ENCODE measurements at places on chromosomes 11 and 22. TPM values are rescaled to one million over a fixed set of nuclear protein-coding genes. Genes with fewer than 3 reads are reported as not detected.

The FUT4 gene
- 13.9 TPM for total RNA-seq

The NOX4 gene
- total RNA-seq, result 12.7 TPM

The CASP5 gene
- 6.9 TPM for total RNA-seq

The INPP5J gene
- total RNA-seq, result 3.5 TPM

The APOA5 gene
- total RNA-seq, result 20.3 TPM

The OR8A1 gene
- total RNA-seq, result not detected

GRCh38 chr11:75441804-75442132, 8.8 kb upstream of the KLHL35 start:
- no peak for DNase-seq
- no peak overlapping the region for H3K27ac ChIP-seq
- no peak overlapping the region for H3K4me3 ChIP-seq

- H3K27me3 ChIP-seq, result no peaks in the 10 kb centered on the region
- H3K4me3 ChIP-seq, result no peak overlapping the region
- no peak for DNase-seq
- H3K4me1 ChIP-seq, result peaks cover 14% of the 10 kb centered on the region
Measured at GRCh38 chr11:130533113-130533798, 84.8 kb downstream of the ADAMTS15 start.

GRCh38 chr11:30992513-30992849, 377.1 kb downstream of the DCDC1 start:
- no peaks in the 10 kb centered on the region for H3K27me3 ChIP-seq
- DNase-seq, result peak; percentile 44
- no peak overlapping the region for H3K4me3 ChIP-seq
- H3K4me1 ChIP-seq, result peaks cover 5% of the 10 kb centered on the region

DNA sequence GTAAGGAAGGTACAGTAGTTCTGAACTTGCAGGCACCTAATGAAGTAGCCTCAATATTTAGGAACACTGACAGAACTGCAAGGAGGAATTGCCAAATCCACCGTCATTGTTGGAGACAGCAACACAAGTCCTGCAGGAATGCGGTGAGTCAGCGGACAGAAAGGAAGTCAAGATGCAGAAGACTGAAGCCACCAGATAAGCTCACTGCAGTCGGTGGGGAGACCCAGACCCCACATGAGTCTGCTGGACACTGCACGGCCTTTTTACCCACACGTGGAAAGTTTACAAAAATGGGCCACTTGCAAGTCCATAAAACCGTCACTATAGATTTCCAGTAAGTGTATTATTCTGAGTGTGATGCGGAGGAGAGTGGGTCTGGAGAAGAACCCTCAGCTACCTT, 1471.6 kb downstream of the TBC1D22A start:
- no peak overlapping the region for H3K27ac ChIP-seq
- DNase-seq, result no peak
- H3K4me1 ChIP-seq, result no peaks in the 10 kb centered on the region
- no peaks in the 10 kb centered on the region for H3K36me3 ChIP-seq

DNA sequence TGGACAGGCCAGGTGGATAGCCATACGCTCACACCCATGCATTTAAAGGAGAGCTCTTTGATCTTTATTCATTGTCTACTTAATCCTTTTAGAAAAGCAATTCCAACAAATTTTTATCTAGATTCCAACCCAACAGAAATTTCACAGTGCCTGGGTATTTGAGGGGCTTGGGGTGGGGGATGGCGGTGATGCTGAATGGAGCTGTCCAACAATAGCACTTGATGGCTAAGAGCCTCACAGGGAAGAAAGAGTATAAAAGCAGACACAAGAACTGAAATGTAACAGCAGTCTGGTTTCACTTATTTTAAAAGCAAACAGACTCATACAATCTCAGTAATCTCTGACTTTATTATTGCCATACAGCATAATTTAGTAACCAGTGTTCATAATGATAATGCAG, 101.8 kb upstream of the SORL1-AS1 start:
- peak overlapping the region; percentile 77 for H3K27ac ChIP-seq
- no peaks in the 10 kb centered on the region for H3K27me3 ChIP-seq
- peaks cover 3% of the 10 kb centered on the region for H3K4me1 ChIP-seq
- DNase-seq, result no peak
- no peaks in the 10 kb centered on the region for H3K36me3 ChIP-seq

DNA sequence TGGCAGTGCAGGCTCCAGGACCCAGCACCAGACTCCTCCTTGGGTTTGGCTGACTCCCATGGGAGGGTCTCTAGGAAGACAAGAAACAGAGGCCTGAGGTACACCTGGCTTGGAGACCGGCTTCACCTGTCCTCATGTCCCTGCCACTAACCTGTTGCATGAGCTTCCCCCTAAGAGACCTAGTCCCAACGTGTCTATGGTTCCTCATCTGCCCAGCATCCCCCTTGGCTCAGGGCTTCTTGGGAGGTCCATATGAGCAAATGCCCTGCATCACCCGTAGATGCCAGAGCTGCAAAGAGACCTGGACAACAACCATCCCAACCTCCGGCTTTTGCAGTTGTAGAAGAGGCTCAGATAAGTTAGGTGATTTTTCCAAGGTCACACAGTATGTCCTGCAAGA, 123.5 kb downstream of the BUD13 start:
- no peak for DNase-seq
- no peaks in the 10 kb centered on the region for H3K36me3 ChIP-seq
- no peak overlapping the region for H3K4me3 ChIP-seq
- no peak overlapping the region for H3K27ac ChIP-seq
- H3K4me1 ChIP-seq, result no peaks in the 10 kb centered on the region

- H3K27me3 ChIP-seq, result no peaks in the 10 kb centered on the region
- no peaks in the 10 kb centered on the region for H3K36me3 ChIP-seq
- H3K4me1 ChIP-seq, result no peaks in the 10 kb centered on the region
- no peak for DNase-seq
- no peak overlapping the region for H3K4me3 ChIP-seq
Measured at GRCh38 chr11:18001191-18001590, 11.7 kb downstream of the SERGEF start.

GRCh38 chr11:58625826-58626460, 3.5 kb downstream of the CNTF start:
- H3K4me3 ChIP-seq, result no peak overlapping the region
- peaks cover 4% of the 10 kb centered on the region for H3K36me3 ChIP-seq
- H3K27ac ChIP-seq, result no peak overlapping the region
- H3K4me1 ChIP-seq, result no peaks in the 10 kb centered on the region

DNA sequence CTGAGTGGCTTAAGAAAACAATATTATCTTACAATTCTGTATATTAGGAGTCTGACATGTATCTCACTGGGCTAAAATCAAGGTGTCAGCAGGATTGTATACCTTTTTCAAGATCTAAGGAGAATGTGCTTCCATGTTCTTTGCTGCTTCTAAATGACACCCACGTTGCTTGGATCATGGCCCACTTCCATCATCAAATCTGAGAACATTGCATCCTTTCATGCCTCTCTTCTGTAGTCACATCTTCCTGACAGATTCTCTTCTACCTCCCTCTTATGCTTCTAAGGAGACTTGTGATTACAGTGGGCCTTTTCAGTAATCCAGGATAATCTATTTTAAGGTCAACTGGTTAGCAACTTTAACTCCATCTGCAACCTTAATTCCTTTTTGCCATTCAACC, 499.4 kb downstream of the FAM181B start:
- no peak overlapping the region for H3K27ac ChIP-seq
- no peaks in the 10 kb centered on the region for H3K4me1 ChIP-seq
- H3K27me3 ChIP-seq, result no peaks in the 10 kb centered on the region
- H3K36me3 ChIP-seq, result no peaks in the 10 kb centered on the region
- DNase-seq, result no peak
- H3K4me3 ChIP-seq, result no peak overlapping the region

DNA sequence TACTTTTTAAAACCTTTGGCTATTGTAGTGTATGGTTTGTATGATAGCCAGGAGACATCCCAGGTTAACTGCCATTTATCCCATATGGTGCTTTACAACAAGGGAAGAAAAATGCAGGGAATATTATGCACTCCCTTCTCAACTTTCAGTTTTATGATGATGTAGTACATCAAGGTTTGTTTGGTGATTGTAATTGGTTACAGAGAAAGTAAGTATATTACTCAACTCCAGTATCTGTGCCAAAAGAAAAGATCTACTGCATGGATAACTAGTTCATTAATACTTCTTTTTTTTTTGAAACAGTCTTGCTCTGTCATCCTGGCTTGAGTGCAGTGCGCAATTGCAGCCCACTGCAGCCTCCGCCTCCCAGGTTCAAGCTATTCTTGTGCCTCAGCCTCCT, 65.3 kb downstream of the BCL2L13 start:
- no peaks in the 10 kb centered on the region for H3K27me3 ChIP-seq
- no peak overlapping the region for H3K4me3 ChIP-seq
- no peak for DNase-seq
- no peak overlapping the region for H3K27ac ChIP-seq
- H3K4me1 ChIP-seq, result peaks cover 3% of the 10 kb centered on the region

GRCh38 chr11:59931688-59932087, 6.5 kb upstream of the OOSP1 start:
- no peaks in the 10 kb centered on the region for H3K4me1 ChIP-seq
- H3K4me3 ChIP-seq, result no peak overlapping the region
- H3K27me3 ChIP-seq, result no peaks in the 10 kb centered on the region
- H3K27ac ChIP-seq, result no peak overlapping the region
- H3K36me3 ChIP-seq, result no peaks in the 10 kb centered on the region

DNA sequence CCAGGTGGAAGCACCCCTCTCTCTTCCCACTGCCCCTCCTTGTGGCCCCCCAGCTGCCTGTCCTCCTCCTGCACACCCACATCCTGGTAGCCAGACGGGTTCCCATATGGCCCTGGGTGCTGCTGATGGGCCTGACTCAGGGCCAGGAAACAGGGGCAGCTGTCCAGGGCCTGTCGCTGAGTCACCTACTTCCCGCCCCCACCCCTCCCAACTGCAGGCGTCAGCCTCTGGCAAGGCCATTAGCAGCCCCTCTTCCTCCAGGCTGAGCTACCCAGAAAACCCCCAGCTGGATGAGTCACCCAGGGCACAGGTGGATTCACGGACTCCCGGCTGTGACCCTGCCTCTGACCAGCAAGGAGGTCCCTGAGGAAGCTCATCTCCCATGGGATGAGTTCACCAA, 6.9 kb upstream of the GAL start:
- peaks cover 4% of the 10 kb centered on the region for H3K27me3 ChIP-seq
- H3K4me1 ChIP-seq, result no peaks in the 10 kb centered on the region
- H3K36me3 ChIP-seq, result no peaks in the 10 kb centered on the region
- H3K27ac ChIP-seq, result no peak overlapping the region
- H3K4me3 ChIP-seq, result no peak overlapping the region
- DNase-seq, result peak; percentile 72

DNA sequence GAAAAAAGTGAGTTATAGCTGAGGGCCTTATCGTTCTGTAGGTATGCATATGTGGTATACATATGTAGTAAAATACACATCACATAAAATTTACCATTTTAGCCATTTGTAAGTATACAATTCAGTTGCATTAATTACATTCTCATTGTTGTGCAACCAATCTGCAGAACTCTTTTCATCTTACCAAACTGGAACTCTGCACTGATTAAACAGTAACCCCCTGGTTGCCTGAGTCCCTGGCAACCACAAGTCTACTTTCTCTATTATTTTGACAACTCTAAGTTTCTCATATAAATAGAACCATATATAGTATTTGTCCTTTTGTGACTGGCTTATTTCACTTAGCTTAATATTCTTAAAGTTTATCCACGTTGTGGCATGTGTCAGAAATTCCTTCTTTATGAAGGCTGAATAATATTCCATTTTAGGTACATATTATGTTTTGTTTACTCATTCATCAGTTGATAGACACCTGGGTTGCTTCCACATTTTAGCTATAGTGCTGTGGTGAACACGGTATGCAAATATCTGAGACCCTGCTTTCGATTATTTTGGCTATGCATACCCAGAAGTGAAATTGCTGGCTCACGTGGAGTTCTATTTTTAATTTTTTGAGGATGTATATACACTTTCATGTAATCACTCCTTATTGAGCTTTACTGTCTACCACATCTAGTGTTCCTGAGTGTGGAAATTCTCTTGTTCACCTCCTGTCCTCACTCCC, 1.6 kb upstream of the DDX10 start:
- H3K27ac ChIP-seq, result no peak overlapping the region
- H3K4me3 ChIP-seq, result no peak overlapping the region
- no peaks in the 10 kb centered on the region for H3K36me3 ChIP-seq
- DNase-seq, result no peak
- peaks cover 6% of the 10 kb centered on the region for H3K4me1 ChIP-seq

DNA sequence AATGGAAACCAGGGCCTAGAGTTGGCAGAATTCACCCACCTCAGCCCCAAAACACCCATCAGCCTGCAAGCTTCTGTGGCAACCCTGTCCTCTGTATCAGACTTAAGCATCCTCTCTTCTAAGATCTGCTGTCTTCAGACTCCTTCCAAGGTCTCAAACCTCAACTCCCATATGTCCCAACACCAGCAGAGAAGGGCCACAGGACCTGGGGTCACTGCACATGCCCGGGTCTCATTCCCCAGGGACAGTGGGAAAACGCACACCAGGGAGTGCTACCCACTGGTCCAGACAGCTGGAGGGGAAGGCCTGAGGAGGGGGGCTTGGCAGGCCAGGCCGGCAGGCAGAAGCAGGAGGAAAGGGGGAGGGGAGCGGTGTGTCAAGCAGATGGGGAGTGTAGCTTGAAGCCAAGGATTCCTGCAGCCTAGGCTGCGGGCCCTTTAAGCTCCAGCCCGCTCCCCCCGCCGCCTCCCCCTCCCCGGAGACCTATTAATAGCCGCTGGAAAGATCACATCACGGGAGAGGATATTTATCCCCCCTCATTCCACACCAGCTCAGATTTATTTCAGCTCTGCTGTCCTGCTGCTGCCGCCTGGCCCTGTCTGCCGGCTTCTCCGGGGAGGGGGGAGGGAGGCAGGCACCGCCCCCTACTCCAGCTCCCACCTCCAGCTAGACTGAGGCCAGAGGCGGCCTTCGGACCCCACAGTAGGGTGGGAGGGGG, 16.7 kb downstream of the BCL9L start:
- H3K27me3 ChIP-seq, result no peaks in the 10 kb centered on the region
- H3K4me1 ChIP-seq, result peaks cover 64% of the 10 kb centered on the region
- DNase-seq, result peak; percentile 95
- no peaks in the 10 kb centered on the region for H3K36me3 ChIP-seq
- peak overlapping the region; percentile 27 for H3K4me3 ChIP-seq

DNA sequence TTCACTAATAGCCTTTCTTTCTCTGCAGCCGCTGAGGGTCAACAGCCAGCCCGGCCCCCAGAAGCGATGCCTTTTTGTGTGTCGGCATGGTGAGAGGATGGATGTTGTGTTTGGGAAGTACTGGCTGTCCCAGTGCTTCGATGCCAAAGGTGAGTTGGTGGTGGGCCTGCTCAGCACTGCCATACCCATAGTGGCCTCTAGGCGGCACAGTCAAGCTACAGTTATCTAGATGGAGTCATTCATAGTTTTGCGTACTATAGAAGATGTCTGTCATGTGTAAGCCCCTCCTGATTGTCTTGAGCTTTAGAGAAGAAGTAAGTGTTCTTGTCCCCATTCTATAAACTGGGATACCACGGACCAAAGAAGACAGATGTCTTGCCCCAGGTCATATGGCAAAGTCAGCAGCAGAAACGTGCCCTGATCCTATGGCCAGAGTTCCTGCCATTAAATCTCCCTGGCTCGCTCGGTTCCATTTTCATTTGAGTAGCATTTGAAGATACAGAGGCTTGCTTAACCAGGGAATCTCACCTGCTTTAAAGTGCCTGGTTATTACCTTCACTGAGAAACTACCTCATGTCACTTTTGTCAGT, 42.1 kb upstream of the CRTAM start:
- no peaks in the 10 kb centered on the region for H3K36me3 ChIP-seq
- no peaks in the 10 kb centered on the region for H3K27me3 ChIP-seq
- no peaks in the 10 kb centered on the region for H3K4me1 ChIP-seq
- no peak overlapping the region for H3K27ac ChIP-seq

All from hepatocyte (in vitro differentiated cells).